Activated CD4-positive, alpha-beta T cell treated with anti-CD3 and anti-CD28 coated beads for 4 hours (primary cell): ENCODE measurements at places on chromosomes 4 and X.

DNA sequence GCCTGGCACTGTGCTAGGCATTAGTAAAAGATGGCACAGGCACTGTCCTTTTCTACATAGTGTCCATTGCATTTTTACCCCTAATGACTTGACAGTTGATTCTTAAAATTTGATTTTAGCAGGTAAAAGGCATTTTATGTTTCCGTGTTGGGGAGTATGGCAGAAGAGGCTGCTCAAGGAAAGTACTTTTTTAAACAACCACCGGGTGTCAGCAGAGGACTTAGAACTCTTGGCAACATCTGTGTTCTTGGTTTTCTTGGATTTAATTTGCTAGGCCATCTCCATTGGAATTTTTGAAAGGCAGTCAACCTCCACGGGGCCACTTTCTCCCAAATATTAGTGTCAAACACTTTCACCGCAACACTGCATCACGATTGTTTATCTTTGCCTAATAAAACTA lies 102.9 kb downstream of the TSPAN7 start:
- no peak for DNase-seq

DNA sequence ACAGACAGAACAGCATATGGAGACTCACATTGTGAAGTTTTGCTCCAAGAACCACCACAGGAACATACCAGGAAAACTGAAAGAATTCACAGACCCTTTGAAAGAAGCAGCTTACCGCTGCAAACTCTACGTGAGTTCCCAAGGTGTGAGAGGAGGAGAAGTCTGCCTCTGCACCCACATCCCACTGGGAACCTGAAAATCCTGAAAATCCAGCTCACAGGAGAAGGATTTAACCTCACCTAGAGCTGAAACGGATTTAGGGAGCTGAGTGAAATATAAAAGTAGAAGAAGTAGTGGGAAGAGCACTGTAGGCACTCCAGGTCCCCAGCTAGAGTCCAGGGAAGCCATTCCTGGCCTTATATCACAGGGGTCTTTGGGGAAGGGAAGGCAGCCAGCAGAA lies 80.0 kb downstream of the FHIP1A start:
- no peak for DNase-seq

GRCh38 chr4:156636381-156636780 lies 335.2 kb downstream of the PDGFC start:
- DNase-seq, result no peak

- no peak for DNase-seq
Observed at GRCh38 chr4:113534711-113535110, 226.8 kb downstream of the CAMK2D start.

DNA sequence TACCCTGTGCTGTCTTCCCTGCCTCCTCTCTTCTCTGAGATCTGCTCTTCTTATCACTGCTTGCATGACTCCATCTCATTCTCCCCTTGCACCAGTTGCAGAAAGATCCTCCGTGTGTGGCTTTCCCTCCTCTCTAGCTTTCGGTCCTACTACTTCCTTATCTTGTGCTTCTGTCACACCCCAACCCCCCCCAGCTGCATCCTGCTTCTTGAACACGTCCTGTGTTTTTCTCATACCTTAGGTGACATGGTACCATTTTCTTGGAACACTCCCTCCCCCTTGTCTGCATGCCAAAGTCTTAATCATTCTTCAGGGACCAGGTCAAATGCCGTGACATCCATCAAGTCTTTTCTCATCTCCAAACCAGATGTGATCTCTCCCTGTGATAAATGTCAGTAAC lies 46.4 kb downstream of the FHL1 start:
- DNase-seq, result no peak

- no peak for DNase-seq
Observed at GRCh38 chrX:100831219-100831946, 11.2 kb downstream of the CSTF2 start.

DNA sequence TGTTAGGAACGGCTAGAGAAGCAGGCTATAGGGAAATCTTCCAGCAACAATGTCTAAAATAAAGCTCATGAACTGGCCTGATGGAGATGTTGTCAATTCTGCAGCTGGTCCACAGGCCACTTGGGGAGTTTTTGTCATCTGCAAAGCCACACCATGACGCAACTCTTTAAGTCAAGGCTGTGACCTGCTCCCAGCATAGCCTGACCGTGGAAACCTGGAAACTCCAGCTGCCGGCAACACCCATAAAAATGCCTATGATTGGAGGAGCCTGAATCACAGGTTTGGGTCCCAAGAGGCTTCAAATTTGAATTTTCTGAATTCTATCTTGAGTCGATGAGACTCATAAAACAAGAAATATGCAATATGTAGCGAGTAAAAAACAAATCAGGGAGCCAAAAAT lies 969.2 kb upstream of the PRKX start:
- no peak for DNase-seq

DNA sequence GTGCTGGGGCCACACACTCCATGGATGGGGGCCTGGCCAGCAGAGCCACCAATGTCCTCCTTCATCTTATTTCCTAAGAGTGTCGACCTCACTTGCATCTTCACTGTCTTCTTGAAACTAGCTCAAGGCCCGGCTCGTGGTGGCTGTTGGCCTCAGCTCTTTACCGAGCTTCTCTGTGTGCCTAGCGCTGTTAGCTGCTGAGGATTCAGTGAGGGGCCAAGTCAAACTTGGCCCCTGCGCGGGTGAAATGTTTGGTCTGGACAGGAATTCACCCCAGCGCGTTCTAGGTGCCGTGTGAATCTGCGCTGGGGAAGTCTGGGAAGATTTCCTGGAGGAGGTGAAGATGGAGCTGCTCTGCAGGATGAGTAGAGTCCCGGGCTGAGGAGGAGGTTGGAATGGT lies 8.5 kb downstream of the SORCS2 start:
- no peak for DNase-seq

- no peak for DNase-seq
Observed at GRCh38 chr4:123676890-123677229, 280.3 kb downstream of the SPRY1 start.

GRCh38 chrX:68835104-68835442 lies 6.3 kb downstream of the EFNB1 start:
- DNase-seq, result no peak

DNA sequence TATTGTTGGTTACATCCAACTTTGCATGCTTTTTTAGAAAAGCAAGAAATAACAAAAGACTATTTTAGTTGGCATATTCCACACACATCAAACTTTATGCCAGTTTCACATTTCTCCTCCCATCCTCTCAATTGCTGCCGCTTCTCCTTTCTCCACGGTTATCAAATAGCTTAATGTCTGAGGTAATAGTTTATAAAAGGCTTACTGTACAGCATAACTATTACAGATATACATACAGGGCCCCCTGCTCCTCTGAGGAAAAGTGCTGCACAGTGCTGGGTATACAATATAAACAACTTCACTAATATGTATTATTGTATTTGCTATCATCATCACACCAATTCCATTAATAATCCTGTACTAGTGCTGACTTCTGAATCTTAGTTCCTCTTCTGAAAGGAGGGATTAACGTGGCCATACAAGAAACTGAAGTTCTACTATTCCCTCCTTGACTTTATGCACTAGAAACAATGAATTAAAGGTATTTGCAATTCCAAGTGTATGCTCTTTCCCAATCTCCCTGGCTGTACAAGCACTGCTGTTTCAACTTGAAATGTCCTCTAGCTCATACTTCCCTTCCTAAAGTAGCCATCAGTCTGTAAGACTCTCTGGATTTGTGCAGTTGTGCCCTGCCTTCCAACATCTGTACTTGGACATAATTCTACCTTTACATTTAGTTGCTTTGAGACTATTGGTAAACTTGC lies 2.5 kb downstream of the CCNI start:
- no peak for DNase-seq

DNA sequence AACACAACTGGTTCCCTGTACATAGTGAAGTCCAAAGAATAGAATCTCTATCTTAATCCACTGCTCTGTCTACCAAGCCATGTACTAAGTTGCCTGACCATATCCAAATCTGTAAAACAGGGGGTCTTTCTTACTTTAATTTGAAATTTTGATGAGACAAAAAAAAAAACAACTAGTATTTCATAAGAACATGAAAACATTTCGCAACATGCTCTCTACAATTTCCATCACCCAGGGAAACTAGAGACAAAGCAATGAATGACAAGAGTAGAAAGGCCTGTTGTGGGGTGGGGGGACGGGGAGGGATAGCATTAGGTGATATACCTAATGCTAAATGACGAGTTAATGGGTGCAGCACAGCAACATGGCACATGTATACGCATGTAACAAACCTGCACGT lies 279.9 kb downstream of the PPP3CA start:
- DNase-seq, result no peak

DNA sequence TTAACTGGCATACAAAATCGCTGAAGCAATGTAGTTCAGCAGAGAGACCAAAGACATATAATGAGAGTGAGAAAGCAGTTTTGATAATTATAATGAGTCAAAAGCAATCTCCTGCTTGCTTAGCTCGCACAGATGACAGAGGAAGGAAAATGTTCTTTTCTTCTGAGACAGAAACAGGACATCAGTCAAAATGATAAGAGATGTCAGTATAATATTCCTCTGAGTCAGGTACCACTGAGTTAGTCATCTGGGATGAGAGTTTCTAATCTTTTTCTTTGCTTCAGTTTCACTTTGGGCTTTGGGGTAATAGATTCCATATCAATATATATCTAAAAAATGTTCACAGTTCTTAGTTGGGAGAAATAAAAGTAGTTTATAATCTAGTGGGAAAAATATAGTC lies 387.2 kb downstream of the PCDH7 start:
- DNase-seq, result no peak

DNA sequence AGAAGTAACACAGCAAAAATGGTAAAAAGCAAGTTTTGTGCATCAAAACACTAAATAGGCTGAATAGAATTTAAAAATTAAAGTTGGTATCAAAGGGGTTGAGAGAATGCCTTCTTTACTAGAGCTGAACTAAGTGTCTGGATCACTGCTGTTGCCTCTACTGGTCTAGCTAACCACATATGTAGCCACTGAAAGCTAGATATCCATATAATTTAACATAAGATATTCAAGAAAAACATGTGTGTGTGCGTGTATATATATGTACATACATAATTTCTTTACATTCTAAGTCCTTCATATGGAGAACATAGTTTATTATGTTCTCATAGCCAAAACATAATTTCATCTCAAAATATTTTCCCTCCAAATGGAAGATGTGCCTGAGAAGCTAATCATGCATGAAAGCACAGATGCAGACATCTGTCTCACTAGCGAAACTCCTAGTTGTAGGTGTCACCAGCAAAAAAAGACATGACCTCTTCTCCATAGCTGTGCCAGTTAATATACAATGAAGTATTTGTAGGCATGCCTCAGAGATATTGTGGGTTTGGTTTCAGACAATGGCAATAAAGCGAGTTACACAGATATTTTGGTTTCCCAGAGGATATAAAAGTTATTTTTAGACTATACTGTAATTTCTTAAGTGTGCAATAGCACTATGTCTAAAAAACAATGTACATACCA lies 47.3 kb downstream of the PDE5A start:
- DNase-seq, result no peak

DNA sequence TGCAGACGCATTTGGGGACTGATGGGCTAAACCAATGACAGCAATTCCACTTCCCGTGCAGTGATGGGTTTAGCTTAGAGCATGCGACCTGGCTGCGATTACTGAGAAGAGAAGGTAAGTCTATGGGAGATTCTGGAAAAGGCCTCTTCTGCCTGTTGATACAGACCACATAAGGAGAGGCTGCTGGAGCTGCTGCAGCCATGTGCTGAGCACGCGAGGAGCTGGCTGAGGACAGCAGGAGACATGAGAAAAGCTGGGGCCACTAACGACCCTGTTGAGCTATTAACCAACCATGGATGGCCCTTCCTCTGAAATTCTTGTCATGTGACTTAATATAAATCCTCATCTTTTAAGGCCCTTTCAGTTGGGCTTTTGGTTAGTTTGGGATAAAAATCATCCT lies 199.9 kb downstream of the PRDM5 start:
- no peak for DNase-seq

DNA sequence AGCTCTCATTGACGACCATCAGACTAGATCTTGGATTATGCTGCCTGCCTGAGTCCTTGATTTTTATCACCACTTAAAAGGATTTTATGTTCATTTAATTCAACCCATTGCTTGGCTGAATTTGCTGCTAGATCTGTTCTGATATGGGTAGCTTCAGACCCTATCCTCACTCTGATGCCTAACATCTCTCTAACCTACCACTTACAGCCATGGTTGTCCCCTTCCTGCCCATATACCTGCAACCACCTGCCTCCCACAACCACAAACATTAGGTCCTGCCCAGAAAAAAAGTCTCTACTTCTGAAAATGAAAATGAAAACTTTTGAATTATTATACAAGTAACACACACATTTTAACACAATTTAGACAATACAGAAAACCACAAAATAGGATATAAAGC lies 310.8 kb downstream of the HNRNPD start:
- no peak for DNase-seq

GRCh38 chr4:54904953-54905352 lies 220.4 kb downstream of the KDR start:
- no peak for DNase-seq

- no peak for DNase-seq
Observed at GRCh38 chr4:147779451-147779850, 47.6 kb downstream of the ARHGAP10 start.

DNA sequence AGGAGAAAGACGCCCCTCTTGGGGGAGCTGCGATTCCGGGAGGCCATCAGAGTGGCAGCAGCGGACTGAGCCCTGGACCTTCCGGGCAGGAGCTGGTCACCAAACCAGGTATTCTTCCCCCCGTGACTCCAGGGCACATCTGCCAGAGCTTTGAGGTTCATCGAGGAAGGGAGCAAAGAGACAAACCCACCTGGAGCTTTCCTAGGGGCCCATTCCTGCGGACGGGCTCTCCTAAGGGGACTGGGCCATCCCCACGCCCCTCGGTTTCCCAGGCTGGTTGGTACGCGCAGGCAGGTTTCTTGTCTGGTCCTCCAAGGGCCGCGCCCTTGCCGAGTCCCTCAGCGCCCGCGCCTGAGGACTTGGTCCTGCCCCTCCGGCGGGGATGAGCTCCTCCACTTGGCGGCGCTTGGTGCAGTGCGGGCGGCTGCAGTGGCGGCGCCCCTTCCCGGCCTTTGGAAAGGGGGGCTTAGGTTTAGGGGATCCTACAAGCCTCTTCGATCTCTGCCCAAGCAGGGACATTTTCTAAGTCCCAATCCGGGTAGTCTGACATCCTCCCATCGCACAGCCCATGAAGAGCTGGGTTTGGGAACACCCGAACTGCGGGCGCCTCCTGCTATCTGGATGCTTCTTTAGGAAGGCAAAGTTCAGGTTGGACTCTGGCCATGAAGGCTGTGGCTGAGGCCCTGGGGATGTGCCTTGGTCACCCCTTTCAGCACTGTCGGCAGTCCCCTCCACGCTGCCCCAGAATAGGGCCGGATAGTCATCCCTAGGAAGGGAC lies 538 bp downstream of the STBD1 start:
- DNase-seq, result peak; percentile 5

GRCh38 chr4:84433633-84434222 lies 65.4 kb downstream of the NKX6-1 start:
- no peak for DNase-seq

GRCh38 chrX:13376857-13377549 lies 57.1 kb upstream of the ATXN3L start:
- DNase-seq, result no peak

DNA sequence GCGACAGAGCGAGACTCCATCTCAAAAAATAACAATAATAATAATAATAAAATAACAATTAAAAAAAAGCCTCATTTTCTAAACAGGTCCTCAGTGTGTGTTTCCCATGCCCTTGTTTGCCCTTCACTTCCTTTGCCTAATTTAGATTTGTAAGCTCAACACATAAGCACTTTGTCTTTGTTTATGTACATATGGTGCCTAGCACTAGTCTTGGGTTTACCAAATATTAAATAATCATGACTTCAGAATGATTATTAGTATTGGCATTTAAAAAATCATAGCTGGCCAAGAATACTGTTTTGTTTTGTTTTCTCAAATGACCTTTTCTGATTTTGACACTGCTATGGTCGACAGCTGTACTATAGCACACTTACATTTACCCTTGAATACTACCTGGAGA lies 6.4 kb upstream of the RAPGEF2 start:
- DNase-seq, result no peak
